ENCODE measurements at places on chromosomes 12 and 14. TPM values are rescaled to one million over a fixed set of nuclear protein-coding genes. Genes with fewer than 3 reads are reported as not detected.

DNA sequence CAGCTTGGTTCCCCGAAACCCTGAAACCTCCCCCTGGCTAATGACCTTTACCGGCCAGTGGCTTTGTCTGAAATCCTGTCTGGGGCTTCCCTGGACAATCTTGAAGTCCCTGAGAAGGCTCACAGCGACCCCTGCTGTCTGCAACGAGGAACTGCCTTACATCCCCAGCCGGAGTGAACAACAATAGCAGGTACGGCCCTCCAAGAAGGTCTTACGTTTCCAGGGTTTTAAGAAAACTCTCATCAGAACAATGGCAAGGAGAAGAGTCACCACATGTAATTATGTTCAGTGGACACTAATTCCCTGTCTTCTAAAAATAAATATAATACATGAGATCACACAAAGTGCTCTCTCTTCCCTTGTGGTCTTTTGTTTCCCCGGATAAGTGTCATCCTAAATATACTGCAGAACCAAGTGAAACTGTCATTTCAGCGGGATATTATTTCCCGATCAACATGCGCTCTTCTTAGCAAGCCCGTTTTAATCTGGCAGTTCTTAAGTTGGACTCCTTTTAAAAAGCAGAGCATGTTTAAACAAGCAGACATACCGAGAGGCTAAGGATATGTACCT lies 53.3 kb downstream of the RBM19 start:
- DNase-seq, result peak; percentile 36

GRCh38 chr12:100463661-100464060 lies 10.0 kb upstream of the NR1H4 start:
- DNase-seq, result no peak

Gene GNB3
- polyA plus RNA-seq, result 5.9 TPM

Gene CACNA2D4
- polyA plus RNA-seq, result 5.9 TPM

- no peak for DNase-seq
These were observed 16.9 kb downstream of the PLEKHG7 start for GRCh38 chr12:92719674-92720073.

DNA sequence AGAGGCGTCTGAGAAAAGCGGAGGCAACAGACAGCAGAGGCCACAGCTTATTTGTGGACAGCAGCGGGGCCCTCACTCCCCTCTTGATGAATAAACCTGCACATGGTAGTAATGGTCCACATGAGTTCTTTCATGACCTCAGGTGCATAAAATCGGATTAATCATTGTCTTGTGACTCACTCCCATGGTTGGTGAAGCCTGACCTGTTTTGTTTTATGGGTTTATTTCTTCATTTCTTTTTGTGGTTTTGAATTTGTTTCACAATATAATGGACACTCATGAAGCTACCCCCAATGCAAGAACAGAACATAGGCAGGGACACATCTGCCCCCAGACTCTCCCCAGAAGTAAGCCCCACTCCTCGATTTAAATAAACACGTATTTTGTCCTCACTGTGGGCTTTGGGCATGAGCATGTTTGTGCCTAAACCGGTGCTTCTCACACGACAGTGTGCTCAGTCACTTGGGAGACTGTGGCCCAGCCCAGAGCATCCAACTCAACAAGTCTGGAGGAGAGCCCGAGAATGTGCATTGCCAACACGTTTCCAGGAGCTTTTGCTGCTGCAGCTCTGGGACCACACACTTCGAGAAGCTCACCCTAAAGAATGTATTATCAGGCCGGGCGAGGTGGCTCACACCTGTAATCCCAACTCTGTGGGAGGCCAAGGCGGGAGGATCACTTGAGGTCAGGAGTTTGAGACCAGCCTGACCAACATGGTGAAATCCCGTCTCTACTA lies 116.1 kb downstream of the SCARB1 start:
- DNase-seq, result peak; percentile 82

Data from large intestine (tissue), 12 donors.